ENCODE measurements at places on chromosomes 2 and 18. TPM values are rescaled to one million over a fixed set of nuclear protein-coding genes. Genes with fewer than 3 reads are reported as not detected.

RIT2 gene
- polyA plus RNA-seq, result 0.09 TPM

DNA sequence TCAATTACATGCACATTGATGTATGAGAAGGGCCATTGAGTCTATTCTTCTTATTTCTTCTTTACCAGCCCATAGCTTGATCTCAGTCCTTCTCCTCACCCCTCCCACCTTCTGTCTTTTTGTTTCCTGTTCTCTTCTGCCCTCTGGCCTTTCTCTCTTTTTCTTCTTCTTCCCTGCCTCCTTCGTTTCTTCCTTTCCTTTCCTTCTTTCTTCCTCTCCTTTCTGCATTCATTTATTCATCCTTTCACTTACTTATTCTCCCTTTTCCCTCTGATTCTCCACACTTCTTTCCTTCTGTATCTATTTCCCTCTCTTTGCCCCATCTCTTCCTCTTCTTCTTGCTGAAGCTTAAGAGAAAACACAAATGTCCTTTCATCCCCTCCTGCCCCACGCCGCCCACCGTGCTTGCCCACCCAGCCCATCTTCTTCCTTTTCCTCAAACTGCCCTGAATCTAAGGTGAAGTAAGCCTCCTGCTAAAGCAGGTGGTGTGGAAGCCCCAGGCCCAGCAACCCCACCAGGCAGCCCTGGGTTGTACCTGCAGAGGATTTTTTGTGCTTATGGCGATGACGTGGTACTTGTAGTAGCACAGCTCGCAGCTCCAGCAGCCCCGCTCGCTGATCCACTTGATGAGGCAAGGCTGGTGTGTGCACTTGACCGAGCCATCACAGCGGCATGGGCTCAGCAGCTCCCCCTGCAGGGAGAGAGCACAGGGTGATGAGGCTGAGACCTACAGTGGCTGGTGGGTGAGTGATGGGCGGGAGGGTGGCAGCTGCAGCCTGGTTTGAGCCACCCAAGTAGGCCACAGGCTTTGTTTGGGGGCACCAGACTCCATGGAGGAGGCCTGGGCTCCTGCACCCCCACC lies 89.0 kb downstream of the MARCHF4 start:
- DNase-seq, result no peak

DNA sequence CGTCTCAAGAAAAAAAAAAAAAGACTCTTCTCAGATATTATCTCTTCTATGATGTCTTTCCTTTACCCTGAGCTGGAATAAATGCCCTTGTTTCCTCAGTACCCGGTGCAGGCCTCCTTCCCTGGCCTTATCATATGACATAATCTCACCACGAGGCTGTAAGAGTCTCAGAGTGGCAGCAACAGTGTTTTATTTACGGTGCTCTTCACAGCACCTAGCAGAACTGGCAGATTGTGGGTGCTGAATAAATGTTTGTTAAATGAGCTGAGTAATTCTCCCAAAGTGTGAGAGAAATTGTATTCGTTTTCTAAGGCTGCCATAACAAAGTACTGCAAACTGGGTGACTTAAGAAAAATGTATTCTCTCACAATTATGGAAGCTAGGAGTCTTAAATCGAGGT lies 82.8 kb upstream of the CD28 start:
- no peak for DNase-seq

DNA sequence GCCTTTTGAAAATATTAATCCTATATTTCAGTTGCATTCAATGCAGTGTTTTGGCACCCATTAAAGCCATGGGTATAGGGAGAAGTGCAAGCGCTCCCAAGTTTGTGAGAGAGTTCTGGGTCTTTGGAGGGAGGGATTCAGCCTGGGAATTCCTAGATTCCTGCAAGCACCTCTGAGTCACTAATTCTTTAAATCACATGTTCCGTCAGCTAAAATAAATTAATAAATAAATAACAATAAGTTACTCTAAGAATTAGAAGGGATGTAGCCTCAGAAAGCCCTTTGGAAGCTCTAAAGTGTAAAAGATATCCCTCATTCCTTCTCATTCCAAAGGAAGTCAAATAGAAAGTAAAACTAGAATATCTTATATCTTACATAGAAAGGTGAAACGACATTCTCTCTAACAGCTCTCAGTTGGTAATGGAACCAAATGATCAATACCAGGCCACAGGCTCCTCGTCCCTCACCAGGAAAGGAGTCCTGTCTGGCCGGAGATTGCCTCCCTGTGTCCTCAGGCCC lies 222.4 kb upstream of the RBBP8 start:
- DNase-seq, result no peak

GRCh38 chr2:26460613-26461031 lies 17.3 kb downstream of the OTOF start:
- DNase-seq, result no peak

- no peak for DNase-seq
Measured at GRCh38 chr2:39689876-39690275, 24.2 kb downstream of the TMEM178A start.

GRCh38 chr2:61356958-61357350 lies 113.9 kb downstream of the USP34 start:
- no peak for DNase-seq

DNA sequence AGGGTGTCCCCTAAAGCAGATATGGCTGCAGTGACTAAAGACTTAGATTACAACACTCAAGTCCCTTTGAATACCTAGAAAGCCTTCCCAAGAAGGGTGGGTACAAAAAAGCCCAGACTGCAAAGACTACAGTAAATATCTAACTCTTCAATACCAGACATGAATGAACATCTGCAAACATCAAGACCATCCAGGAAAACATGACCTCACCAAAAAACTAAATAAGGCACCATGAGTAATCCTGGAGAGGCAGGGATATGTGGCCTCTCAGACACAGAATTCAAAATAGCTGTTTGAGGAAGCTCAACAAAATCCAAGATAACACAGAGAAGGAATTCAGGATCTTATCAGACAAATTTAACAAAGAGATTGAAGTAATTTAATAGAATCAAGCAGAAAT lies 138.2 kb upstream of the OTOS start:
- DNase-seq, result no peak

DNA sequence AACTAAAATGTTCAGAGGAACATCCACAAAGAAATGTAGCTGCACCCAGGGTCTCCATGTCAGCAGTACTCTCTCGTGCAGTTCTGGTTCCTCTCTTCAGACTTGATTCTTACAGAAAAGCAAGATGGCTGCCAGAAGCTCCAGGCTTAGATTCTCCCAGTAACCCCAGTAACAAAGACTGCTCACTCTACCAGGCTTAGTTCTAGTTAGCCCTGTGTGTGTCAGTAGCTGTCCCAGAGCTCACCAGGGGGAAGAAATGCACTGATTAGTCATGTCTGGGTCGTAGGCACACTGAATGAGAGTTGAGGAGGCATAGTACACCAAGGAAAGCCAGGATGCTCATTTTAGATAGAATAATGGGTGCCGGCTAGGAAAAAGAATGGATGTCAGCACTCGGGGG lies 395.0 kb upstream of the NRP2 start:
- DNase-seq, result no peak

GRCh38 chr2:174025271-174026121 lies 60.3 kb upstream of the SP3 start:
- peak; percentile 83 for DNase-seq

DNA sequence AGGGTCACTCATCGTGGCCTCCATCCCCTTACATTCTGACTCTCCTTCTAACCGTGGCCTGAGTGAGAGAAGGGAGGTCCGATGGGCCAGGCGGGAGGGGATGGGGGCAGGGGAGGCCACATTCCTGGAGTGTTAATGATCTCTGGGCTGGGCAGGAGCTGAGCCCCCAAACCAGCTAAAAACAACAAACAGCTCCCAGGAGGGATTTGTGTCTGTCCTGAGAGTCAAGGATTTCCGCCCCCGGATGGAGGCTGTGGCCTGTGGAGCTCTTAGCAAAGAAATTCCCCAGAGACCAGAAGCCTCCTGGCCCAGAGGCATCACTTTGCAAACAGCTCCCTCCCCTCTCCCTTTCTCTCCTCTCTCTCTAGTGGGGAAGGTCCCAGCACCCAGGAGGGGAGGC lies 23.5 kb downstream of the EMX1 start:
- DNase-seq, result no peak

SLC4A3 gene
- polyA plus RNA-seq, result 10.8 TPM

- no peak for DNase-seq
Measured at GRCh38 chr2:66202586-66202985, 232.3 kb upstream of the MEIS1 start.

ABCG5 gene
- 0.91 TPM for polyA plus RNA-seq

NEU2 gene
- polyA plus RNA-seq, result not detected

DNA sequence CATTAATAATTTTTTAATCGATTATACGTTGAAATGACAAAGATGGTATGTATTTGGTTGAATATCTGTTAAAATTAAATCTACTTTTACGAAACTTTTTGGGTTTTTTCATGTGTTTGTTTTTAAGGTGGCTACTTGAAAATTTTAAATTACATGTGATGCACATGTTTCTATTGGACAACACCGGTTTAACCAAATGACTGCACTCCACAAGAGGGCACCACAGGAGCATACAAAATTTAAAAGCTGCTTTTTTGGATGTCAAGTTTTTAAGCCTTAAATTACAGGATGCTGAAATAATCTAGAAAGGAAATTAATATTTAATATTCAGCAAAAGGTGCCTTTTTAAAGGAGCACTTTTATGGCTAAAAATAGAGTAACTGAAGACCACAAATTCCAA lies 98.7 kb downstream of the ACVR1 start:
- DNase-seq, result no peak

POTEC gene
- 0.09 TPM for polyA plus RNA-seq

HAAO gene
- polyA plus RNA-seq, result 40.5 TPM

BMP10 gene
- not detected for polyA plus RNA-seq

DSG4 gene
- 0.05 TPM for polyA plus RNA-seq

DNA sequence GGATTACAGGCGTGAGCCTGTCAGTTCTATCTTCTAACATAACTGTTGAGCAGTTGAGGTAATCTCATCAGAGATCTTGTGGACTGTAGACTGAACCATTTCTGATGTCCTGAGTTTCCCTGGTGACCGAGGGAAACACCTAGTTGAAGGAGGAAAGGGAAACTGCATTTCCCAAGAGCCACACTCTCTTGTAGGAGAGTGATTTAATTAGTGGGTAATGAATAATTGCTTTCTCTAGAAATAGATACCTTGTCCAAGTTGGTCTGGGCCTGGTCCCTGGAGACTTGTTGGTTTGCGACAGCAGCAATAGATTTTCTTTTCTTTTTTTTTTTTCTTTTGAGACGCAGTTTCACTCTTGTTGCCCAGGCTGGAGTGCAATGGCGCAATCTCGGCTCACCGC lies 7.4 kb downstream of the TTLL4 start:
- no peak for DNase-seq

- DNase-seq, result no peak
Measured at GRCh38 chr2:187916799-187917198, 362.6 kb upstream of the TFPI start.

GRCh38 chr18:63208676-63209075 lies 110.9 kb downstream of the BCL2 start:
- DNase-seq, result no peak
